Activated naive CD4-positive, alpha-beta T cell treated with anti-CD3 and anti-CD28 coated beads, Interleukin-2, amount 50 U/mL, for 16 hours (primary cell): ENCODE measurements at places on chromosomes 1 and 21.

- DNase-seq: no peak
These were observed 11.0 kb upstream of the AVPR1B start for GRCh38 chr1:206128196-206128595.

DNA sequence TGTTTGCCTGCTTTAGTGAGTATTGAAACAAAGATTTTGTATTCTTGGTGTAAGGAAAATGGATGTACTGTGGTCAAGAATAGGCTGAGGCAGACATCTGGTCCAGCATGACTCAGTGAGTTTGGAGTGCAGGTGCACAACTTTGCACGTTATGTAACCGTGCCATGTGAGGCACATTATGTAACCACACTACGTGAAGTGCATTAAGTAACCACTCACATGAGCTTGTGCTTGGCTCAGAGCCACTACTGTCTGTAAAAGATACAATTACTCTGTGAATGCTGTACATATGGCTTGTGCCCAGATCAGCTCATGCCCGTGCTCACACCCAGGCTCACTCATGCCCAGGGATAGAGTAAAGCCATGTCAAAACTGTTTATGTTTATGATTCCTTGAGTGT is 216.8 kb downstream of the CTH start:
- DNase-seq: no peak

GRCh38 chr1:12314333-12314903 is 84.6 kb downstream of the VPS13D start:
- no peak for DNase-seq

- DNase-seq: no peak
These were observed 3.4 kb downstream of the AP4B1 start for GRCh38 chr1:113901191-113901590.

- no peak for DNase-seq
These were observed 80.8 kb downstream of the MATN1 start for GRCh38 chr1:30642391-30643120.

- no peak for DNase-seq
These were observed 7.5 kb downstream of the MMEL1 start for GRCh38 chr1:2625311-2625710.

- DNase-seq: no peak
These were observed 15.8 kb downstream of the MYOM3 start for GRCh38 chr1:24096009-24096738.
